ENCODE measurements at places on chromosomes 1 and 21.

DNA sequence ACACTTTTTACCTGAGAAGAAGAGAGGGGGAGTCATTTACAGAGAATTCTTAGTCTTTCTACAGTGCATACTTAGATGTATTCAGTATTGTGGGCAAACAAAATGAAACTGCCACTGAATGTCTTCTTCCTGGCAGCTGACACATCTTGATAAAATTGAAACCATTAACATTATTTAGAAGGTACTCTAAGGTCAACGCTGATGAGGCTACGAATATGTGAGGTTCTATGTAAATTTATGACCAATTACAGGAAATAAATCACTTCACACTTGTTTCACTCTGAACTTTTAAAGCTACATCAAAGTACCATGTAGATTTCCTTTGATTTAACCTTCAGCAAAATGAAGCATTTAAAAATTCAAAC, 51.3 kb upstream of the GFI1 start:
- no peak for DNase-seq

DNA sequence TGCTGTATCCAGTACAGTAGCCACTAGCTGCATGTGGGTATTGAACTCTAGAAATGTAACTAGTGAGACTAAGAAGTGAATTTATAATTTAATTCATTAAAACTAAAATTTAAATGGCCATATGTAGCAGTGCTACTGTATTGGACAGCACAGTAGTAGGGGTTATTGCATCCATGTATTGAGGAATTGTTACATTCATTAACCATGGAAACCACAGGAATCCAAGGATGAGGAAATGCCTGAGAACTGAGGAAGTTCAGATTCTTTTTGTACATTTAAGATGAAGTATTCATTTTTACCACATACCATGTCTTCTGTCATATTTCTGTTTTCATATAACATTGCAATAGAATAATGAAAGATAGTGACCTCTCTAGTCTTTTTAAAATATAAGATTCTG, 2.6 kb downstream of the MTF2 start:
- no peak for DNase-seq

DNA sequence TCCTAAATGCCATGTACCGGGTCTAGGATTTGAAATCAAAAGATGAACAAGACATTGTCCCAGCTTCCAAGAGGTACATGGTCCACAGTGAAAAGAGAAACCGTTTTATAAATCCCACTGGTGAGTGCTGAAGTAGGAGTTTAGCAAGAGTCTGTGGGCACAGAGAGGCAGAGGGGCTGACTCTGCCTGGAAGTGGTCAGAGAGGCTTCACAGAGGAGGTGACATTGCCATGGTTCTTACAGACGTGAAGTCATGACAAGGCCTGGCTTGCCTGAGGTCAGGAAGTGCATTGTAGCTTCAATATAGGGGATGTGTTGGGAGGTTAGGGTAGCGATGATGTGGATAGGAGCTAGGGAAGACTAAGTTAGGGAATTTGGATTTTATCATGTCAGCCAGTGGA, 28.4 kb downstream of the MAPKAPK2 start:
- DNase-seq, result no peak

DNA sequence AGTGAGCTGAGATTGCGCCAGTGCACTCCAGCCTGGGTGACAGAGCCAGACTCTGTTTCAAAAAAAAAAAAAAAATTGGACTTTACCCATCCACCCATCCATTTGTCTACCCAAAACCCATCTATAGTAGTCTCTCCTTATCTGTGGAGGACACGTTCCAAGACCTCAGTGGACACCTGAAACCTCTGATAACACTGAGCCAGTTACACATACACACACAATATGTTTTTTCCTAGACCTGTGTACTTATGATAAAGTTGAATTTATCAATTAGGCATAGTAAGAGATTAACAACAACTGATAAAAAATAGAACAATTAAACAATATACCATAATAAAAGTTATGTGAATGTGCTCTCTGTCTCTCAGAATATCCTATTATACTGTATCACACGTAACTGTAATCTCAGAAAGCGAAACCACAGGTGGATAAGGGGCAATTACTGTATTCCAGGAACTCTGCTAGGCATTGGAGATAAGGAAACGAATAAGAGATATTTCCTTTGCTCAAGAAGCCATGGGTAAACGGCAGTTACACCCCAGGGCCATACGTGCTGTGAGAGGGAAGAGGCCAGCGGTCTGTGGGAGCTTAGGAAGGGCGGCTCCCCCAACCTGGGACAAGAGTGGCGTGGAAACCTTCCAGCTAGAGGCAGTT, 84.2 kb upstream of the DISP3 start:
- DNase-seq, result peak; percentile 23

GRCh38 chr1:62796221-62796620, 12.3 kb downstream of the ATG4C start:
- no peak for DNase-seq

GRCh38 chr1:229466887-229467286, 33.0 kb upstream of the ACTA1 start:
- DNase-seq, result no peak

- no peak for DNase-seq
Observed at GRCh38 chr1:55063577-55063942, 24.2 kb downstream of the PCSK9 start.

DNA sequence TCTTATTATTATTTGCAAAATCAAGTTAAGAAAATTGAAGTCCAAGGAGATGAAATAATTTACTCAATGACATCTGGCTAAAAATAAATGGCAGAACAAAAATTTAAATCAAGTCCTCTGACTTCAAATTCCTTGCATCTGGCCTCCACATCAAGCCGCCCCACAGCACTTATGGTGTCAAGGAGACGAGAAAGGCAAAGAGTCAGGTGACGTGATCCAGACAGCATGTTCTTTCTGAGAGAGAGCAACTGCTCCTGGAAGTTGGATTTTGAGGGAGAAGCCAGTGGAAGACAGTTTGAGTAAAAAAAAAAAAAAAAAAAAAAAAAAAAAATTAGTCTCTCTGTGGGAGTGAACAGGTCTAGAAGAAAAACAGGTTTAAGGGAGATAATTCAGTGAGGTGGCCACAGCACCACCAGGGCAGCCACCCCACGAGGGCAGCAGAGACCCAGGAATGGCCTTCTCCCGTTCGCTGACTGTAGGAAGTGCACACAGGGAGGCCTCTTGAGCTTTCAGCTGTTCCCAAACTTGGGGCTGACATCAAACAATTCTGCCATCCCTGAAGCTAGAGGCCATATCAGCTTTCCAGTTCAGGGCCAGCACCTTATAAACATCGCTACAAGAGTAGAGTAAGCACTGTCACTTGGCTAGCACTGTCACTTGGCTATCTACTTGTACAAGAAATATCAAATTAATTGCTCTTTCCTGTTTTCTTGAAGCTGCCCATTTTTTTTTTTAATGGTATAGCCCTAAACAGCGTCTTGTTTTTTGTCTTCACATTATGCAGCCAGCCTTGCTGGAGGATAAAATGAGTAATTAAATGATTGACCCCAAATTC, 7.8 kb downstream of the C1orf162 start:
- DNase-seq, result peak; percentile 86

DNA sequence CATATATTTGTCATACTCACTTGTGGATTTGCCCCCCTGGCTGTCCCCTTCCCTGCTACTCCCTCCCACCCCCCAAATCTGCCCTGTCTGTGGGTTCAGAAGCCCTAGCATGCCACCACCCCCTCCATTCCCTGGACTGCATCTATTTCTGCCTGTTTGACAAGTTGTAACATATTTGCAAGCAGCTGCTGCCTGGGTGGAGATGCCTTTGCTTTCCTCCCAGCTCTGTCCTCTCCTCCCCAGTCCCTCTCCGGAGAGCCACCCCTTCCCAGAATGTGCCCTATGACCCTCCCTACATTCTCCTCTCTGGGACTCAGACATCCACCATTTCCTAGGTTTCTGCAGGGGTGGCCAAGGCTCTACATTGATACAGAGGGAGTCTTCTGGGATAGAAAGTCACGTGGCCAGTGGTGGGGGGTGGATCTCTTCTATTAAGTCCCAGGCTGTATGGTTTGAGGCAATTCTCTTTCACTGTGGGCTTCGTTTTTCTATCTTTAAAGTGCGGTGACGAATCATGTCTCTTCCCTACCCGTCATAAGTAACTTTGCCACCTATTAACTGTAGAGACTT, 6.0 kb upstream of the MYOG start:
- DNase-seq, result no peak

DNA sequence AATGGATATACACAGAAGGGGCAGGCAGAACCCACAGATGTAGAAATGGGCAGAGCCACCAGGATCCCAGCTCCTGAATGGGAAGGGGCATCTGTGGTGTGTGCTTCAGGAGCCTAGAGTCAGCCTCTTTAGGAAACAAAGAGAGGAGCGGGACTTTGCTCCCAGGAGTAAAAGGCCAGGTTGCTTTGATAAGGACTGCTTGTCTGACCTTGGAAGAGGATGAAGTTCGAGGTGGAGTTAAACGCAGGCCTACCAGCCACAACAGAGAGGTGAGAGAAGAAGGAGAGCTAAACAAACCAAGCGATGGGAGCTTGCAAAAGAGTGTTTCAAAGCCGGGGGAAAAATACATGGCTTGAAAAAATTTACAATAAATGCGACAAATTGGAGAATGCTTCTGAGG, 49.9 kb upstream of the TMPRSS2 start:
- no peak for DNase-seq

DNA sequence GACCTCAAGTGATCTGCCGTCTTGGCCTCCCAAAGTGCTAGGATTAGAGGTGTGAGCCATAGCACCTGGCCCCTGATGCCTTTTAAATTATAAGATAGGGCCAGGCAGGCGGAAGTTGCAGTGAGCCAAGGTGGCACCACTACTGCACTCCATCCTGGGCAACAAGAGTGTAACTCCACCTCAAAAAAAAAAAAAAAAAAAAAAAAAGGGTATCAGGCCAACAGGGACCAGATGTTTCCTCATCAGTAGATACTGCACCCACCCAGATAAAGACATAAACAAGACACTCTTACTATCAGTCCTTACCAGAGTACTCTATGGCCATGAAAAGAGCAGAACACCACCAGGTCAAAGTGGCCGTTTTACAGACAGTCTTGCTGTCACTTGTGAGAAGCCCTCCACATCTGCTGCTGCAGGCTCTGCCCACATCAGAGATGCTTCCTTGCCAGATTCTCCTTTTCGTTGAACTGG, 3.3 kb downstream of the C21orf58 start:
- no peak for DNase-seq

DNA sequence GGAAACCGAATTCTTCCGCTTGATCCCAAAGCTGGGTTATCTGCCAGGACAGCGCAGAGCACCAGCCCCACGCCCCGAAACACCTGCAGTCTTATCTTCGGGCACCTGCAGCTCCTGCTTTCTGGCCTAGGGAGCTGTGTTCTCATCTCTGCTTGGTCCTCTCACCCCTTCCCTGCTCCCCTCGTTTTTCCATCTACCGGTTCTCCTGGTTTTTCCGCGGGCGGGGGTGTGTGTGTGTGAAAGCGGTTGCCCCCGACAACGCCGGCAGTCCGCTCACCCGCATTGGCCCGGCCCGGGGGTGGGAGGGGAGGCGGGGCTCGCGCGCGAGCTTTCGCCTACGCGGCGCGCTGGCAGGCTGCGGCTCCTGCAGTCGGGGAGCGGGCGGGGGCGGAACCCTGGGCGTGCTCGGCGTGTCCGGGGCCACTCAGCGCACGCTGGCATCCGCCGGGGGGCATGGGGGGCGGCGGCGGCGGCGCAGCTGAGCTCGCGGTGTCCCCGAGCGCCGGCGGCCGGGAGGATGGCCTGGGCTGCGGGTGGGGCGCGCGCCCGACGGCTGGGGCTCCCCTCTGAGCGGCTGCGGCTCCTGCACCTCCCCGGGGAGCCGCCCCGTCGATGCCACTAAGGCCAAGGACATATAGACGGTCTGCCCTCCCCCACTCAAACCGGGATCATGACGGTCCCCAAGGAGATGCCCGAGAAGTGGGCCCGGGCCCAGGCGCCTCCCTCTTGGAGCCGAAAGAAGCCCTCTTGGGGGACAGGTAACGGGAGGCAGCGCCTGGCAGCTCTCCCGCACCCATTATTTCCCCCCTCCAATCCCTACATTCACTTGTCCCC, 3.2 kb downstream of the ATP8B2 start:
- peak; percentile 88 for DNase-seq

GRCh38 chr1:55071477-55071876, 32.1 kb downstream of the PCSK9 start:
- DNase-seq, result peak; percentile 73

GRCh38 chr1:18907021-18907916, 4.9 kb upstream of the ALDH4A1 start:
- peak; percentile 71 for DNase-seq

DNA sequence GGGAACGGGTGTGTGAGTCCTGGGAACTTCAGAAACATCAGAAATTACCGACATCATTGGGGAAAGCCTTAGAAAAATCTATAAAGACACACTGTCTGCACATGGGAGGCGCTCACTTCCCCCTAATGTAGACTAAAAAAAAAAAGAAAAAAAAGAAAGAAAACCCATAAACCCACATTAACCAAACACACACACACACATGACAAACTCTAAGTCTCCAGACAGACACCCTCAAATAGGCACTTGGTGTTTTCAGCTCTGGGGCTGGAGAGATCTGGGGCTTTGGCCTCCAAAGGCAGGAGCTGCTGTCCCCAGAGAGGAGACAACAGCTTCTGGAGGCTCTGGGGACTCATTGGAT, 13.2 kb upstream of the SDHB start:
- no peak for DNase-seq

DNA sequence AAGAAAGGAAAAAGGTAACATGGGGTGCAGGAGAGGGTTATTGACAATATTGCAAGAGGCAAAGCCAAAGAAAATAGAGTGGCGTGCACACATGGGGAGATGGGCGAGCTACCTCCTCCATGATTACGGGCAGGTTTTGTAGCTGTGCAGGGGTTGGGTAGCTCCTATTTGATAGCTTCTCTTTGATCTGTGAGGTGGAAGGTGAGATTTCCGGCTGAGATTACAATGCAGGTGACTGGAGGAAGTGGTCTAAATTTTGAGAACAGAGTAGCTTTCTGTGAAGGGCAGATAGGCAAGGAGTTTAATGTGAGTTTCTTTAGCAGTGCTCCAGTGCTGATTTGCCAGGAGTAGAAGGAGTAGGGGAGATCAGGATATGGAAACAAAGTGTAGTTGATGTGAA, 263.4 kb downstream of the PLA2G4A start:
- no peak for DNase-seq

- DNase-seq, result no peak
Observed at GRCh38 chr1:164723296-164723798, 164.4 kb downstream of the PBX1 start.

DNA sequence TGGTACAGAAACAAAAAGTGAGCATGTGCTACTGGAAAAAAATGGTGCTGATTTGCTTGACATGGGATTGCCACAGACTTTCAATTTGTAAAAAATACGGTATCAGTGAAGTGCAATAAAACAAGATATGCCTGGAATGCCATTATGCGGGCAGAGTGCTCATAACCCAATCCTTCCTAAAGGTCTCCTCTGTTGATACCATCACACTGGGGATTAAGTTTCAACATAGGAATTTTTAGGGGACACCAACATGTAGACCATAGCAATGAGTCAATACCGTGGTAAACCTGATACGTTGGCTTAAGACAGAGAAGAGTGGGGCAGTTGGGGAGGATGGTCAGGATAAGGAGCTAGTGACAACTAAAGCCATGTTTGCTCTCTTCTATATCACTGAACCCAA, 20.5 kb downstream of the MX1 start:
- no peak for DNase-seq

DNA sequence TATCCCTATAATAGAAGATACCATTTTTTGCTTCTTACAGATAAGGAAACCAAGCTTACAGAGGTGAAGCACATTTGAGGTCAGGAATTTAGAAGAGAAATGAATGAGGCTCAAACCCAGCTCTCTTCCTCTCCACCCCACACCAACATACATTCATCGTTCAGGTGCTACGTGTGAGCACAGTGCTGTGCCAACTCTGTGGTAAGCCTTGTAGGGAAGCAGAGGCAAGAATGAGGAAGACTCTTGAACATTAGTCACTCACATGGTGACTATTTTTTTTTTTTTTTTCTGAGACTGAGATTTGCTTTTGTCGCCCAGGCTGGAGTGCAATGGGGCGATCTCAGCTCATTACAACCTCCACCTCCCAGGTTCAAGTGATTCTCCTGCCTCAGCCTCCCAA, 314.0 kb downstream of the NTNG1 start:
- no peak for DNase-seq
